ENCODE measurements at places on chromosomes 2 and 18.

DNA sequence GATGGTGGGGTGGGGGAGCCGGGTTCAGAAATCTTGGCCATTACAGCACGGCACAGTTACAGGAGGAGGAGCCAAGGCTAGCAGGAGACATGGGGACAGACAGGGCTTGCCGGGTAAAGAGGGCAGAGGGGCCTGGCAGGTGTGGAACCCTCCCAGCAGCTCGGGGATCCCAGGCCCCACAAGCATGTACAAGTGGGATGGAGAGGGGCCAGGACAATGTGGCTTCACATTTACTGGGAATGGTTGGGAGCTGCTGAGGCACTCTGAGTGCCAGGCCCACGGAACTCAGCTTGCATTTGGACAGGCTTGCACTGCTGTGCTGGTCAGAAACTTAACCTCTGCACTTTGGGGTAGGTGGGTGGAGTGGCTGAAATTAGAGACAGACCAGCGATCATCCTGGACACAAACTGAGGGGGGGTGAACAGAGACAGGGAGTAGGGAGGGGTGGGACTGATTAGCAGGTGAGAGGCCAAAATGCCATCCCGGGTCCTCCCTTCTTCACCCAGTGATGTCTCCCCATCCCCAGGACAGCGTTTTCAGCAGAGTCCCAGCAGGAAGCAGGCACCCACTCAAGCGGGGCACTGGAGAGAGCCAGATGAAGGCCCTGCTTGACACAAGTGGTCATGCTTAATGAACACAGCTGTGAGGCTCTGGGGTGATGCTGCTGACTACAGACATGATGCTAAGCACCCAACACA lies 9.6 kb downstream of the PER2 start:
- no peak for DNase-seq

DNA sequence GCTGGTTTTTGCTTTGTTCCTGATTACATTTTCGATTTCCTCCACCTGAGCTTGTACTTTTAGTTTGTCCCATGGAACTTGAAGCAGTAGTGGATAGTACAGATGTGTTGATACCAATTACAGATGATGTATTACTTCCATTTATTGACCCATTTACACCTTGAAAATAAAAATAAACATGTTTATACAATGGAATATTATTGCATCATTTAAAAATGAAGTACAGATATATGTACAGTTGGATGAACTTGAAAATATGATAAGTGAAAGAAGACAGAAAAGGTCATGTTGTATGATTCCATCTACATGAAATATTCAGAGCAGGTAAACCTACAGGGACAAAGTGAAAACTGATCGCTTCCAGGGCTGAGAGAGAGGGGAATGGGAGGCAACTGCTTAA lies 160.3 kb upstream of the WDSUB1 start:
- DNase-seq: no peak

GRCh38 chr18:52510139-52510538 lies 170.1 kb downstream of the DCC start:
- DNase-seq: no peak

DNA sequence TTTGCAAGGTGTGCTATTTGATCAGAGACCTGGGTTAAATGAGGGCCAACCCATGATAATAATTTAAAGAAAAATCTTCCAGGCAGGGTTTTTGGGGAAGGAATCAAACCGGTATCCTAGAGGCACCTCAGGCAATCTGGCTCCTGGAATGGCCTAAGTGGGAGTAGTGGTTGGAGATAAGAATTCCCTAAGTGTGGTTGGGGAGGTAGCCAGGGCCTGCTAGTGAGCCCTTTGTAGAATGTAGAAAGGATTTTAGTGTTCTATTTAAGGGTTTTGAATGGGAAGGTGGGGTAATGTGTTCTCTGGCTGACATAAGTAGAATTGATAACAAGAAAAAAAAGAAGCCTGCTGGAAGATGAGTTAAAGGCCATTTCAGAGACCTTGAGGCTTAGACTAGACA lies 422.2 kb downstream of the XIRP2 start:
- DNase-seq: no peak

- no peak for DNase-seq
Observed at GRCh38 chr18:55665506-55665905, 77.5 kb upstream of the TCF4 start.

DNA sequence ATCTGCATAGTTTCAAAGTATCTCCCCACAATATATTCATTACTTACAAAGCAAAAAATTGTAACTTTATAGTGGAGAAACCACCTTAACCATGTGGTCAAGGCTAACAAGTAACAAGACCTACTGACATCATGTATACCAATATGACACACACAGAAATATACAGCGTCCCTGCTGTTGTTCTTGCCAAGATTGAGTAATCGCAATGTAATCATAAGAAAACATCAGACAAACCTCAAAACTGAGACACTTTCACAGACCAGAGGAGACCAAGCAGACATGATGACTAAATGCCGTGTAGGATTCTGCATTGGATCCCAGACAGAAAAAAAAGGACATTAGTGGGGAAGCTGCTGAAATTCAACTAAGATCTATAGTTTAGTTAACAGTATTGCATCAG lies 123.0 kb downstream of the ACAA2 start:
- no peak for DNase-seq

GRCh38 chr18:8800445-8800844 lies 95.1 kb downstream of the MTCL1 start:
- no peak for DNase-seq

GRCh38 chr2:8154270-8154669 lies 527.6 kb upstream of the ID2 start:
- DNase-seq: no peak

GRCh38 chr2:218655751-218656150 lies 3.7 kb downstream of the ZNF142 start:
- no peak for DNase-seq

DNA sequence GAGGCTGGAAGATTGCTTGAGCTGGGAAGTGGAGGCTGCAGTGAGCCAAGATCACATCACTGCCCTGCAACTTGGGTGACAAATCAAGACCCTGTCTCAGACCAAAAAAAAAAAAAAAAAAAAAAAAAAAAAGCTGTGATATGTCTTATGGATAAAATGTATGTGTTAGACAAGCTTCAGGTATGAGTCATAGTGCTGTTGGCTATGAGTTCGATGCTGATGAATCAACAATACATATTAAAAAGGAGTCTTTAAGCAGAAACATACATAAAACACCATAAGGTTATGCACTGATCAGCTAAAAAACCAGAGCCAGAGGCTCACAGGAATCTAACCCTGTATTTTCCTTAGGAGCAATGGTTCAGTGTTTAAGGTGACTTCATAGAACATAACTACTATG lies 332.3 kb downstream of the NCKAP5 start:
- no peak for DNase-seq

- no peak for DNase-seq
Observed at GRCh38 chr18:79935098-79935480, 16.4 kb downstream of the SLC66A2 start.

GRCh38 chr2:58073751-58074150 lies 27.1 kb downstream of the VRK2 start:
- no peak for DNase-seq

- DNase-seq: no peak
Observed at GRCh38 chr2:181374781-181375675, 82.2 kb upstream of the ITGA4 start.

- DNase-seq: no peak
Observed at GRCh38 chr18:74590671-74591070, 7.0 kb upstream of the ZNF407 start.

- DNase-seq: no peak
Observed at GRCh38 chr2:178829981-178830380, 22.8 kb upstream of the TTN start.

All from left renal pelvis (tissue), 4 donors.